CD8-positive, alpha-beta memory T cell (primary cell): ENCODE measurements at places on chromosomes 3 and 15. TPM values are rescaled to one million over a fixed set of nuclear protein-coding genes. Genes with fewer than 3 reads are reported as not detected.

DNA sequence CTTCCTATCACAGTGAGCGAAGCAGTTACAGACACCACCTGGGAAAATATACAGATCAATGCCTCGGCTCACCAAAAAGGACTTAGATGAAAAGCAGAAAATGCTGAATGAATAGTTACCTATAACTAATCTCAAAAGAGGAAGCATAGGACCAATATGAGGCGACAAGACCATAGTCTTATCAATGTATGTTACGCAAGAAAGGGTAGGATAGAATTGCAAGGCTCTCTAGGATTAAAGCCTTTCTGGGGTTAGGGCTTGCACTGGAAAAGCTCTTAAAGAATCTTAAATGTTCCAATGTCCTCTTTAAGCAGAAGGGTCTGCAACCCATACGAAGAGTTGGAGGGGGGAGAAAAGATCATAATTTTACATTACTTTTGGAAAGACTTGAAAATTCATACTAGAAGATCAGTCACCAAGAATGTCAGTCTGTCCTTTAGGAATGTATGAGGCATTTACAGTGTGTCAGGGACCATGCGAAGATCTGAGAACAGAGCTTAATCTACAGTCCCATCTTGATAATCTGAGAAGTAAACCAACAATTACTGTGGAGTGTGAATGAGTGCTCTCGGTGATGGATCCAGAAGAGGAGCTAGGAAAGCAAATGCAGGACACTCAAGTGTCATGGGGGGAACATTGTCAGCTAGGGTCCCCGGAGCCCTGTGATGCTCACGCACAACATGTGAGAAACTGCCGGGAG is 185.9 kb downstream of the GREM1 start:
- DNase-seq, result no peak

DNA sequence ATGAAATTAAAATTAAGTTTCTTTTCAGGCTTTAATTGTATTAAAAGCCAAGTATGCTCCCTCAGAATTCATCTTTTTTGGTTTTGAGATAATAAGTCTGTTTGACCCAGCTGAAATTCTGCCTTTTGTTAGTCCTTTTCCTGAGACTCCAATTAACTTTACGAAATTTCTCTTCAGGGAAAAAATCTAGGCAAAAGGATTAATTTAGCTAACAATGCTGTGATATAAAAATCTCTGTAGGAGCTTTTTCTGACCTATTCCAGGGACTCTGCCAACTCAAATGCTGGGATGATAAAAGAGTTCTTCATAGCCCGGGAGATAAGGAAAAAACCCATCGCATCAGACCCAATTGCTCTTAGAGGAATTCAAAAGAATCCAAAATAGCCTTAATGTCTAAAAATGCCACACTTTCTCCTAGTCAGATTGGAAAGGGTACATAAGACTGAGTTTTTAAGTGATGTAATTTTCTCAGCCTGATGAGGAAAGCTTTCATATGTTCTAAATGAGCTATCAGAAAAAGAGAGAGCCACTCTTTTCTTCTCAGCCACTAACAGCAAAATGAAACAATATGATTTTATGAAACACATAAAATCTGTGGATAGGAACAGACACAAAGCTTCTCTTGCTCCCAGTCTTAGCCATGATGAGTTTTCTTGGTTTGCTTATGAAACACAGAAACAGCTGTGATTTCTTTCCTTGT is 405.1 kb downstream of the ROBO1 start:
- no peak for DNase-seq

DNA sequence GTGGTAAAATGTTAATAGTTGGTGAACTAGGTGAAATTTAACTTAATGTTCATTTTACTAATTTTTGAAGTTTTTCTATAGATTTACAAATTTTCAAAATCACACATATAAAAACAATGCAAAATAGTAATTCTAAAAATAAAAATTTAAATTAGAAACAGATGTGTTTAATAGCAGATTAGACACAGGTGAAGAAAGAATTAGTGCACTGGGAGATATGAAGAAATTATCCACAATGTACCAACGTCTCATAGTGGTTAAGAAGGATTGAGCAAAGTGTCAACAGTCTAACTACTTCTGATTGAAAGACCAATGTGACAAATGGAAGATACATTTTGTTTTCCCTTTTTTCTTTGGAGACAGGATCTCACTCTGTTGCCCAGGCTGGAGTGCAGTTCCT is 26.5 kb downstream of the SPG11 start:
- DNase-seq, result no peak

- no peak for DNase-seq
Observed at GRCh38 chr3:49028298-49028672, 913 bp downstream of the IMPDH2 start.

DNA sequence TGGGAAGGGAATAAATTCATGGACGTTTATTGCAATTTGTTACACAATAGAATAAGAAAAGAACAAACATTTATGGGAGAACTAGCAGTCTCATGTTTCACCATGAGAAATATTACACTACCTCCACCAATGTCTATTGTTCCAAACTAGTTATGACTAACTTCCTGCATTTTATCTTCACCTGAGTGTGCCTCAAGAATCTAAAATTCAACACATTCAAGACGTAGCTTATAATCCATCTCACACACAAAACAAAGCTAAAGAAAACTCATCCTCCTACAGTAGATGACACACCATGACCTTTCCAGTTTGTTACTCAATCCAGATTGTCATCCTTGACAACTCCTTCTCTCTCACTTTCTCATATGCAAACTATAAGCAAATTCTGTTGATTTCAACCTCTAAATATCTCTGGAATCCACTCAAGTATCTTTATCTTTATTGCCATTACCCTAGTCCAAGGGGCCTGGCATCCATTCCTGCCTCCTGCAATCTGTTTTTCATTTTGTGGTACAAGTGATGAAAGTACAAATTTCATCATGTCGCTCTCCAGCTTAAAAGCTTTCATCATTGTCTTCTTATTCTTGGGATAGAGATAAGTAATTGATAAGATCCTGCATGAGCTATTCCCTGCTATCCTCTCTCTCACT is 229.9 kb downstream of the NR2F2 start:
- no peak for DNase-seq

GRCh38 chr3:57910990-57911389 is 97.2 kb upstream of the FLNB start:
- DNase-seq, result no peak

DNA sequence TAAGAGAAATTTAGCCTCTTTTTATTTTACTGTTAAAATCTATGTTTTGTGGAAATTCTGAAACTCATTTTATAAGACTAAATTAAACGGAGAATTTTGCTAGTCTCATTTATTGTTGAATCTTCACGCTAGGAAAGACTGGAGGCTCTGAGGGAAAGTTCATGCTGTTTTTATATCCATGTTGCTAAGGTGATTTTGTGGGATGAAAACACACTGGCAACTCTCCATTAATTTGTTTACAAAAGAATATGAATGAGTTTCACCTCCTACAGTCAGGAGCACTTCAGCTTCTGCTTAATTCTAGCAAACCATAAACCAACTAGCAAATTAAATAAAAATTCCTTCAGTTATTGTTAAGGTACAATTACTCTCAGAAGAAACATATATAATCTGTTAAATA is 195.4 kb downstream of the RAP2B start:
- DNase-seq, result no peak

DNA sequence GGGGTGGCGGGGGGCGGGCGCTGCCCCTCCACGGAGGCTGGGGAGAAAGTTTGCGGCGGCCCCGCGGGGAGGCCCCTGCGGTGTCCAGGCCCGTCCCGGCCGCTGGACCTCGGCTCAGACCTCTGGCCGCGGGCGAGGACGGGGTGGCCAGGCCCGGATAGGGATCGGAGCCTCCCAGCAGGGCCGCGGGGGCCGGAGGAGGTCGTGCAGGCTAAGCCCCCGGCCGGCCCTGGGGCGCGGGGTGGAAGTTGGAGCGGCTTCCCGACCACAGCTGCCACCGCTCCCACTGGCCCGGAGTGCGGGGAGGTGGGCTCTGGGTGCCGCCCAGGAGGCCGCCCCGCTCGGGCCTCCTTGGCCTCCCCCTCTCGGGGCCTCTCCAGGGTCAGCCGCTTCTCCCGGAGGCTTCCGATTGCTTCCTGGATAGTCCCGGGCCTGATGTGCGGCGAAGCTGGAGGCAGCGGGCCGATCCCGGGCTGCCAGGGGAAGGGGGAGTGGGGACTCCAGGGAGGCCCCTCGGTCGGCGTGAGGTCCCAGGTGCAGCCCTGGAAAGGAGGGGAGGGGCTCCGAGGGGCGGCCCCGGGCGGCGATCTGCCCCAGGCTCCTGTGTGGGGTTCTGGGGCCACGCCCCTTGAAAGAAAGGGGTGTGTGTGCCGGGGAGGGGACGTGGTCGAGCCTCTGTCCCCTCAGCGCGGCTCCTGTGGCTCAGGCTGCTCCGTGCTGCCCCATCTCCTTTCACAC is 907 bp downstream of the PLXNA1 start:
- DNase-seq, result peak; percentile 41

CYP19A1 gene
- not detected for polyA plus RNA-seq

DNA sequence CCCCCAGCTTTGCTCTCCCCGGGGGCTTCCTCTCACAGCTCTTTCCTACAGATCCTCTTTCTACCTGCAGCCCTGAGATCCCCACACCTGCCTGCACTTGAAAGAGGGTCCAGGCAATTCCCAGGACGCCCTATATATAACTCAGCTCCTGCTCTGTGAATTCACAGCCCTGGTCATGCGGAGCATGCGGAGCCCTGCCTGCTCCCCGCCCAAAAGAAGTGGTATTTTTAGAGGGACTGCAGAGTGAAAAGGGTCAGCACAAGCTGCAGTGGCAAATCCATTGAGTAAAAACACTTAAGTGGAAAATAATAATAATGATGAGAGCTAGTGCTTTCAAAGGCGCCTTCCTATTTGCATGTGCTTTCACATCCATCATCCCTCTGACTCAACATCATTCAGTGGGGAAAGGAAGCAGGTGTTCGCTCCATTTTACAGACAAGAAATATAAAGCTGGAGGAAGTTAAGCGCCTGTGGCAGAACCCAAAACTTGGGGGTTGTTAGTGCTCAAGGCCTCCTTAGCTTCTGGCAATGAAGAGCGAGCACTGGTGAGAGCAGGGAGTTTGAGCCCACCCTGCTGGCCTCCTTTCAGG is 76.3 kb upstream of the LIPC start:
- no peak for DNase-seq

GRCh38 chr3:58635371-58636285 is 30.9 kb downstream of the FAM3D start:
- DNase-seq, result no peak

GRCh38 chr3:139561959-139562676 is 22.6 kb upstream of the RBP1 start:
- DNase-seq, result no peak

DNA sequence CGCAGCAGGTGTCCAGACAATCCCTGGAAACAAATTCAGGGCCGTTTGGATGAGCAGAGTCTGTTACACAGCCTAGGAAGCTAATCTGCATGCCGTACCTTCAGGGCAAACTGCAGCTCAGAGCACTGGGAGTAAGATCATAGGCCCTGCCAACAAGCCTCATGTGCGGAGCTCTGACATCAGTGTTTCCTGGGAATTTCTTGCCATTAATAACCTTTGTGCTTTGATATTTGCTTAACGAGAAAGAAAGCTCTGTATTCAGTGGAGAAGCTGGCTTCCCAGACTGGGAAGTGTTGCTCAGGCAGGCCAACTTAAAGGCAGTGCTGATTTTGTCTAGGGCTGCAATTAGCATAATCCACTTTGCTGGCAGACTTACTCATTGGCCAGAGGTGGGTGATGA is 116.1 kb upstream of the KLHL25 start:
- no peak for DNase-seq

THSD4 gene
- not detected for polyA plus RNA-seq

DNA sequence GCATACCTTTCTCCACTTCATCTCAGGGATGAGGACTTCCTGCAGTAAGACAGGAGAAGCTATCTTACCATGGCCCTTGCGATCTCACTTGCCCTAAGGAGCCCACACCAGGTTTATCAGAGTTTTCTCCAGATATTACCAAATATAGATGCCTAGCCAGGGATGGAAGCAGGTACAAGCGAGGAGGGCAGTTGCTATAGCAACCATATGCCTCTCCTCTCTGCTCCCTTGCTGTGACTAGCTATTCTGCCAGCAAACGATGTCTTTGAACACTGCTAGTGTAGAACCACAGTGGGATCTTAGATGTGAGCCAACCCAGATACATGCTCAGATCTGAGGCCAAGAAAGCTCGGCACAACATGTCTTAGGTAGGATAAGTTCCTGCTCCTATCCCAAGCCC is 33.9 kb downstream of the GRAMD2A start:
- no peak for DNase-seq

- DNase-seq, result no peak
Observed at GRCh38 chr15:88612186-88612796, 8.8 kb upstream of the AEN start.

DNA sequence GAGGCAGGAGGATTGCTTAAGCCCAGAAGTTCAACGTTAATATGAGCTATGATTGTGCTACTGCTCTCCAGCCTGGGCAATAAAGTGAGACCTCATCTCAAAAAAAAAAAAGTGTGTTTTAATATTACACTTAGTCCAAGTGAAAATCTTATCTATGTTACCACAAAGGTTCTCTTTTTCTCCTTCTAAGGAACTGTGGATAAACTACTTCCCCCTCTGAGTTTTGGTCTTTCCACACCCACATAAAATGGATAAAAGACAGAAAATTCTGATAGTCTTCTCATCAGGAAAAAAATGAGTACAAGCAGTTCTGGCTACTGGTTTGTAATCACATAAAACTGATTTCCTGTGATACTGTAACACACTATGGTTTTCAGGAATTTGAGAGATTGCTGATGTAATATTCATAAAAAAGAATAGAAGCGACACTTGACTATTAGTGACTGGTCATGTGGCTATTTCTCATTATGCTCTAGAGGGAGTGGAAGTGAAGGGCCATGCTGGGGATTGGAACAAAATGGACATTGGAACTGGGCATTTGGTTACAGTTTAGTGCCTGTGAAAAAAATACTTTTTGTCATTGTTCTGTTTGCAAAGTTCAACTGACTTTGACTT is 68.2 kb downstream of the RYR3 start:
- no peak for DNase-seq

DNA sequence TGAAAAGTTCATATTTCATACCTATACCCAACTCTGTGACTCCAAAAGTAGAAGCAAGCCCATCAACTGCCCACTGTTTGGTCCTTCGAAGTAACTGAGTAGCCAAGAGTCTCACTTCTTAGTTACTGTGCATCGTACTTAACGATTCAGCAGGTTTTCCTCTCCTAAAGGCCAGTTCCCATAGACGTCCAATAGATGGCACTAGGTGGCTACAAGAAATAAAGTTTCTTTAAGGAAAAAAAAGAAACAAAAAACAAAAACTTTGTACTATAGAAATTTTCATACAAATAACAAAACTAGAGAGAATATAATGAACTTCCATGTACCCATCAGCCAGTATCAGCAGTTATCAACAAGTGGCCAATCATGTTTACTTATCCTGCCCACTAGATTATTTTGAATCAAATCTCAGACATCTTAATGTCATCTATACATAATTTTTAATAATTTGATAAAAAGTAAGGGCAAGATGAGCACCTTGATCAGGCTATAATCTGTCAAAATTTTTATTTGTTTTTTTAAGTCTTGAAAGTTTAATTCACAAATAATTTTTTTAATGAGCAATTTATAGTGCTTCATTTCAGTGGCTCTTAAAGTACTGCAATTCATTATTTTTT is 63.8 kb upstream of the ACP3 start:
- DNase-seq, result no peak
